ENCODE measurements at places on chromosomes 5 and 9. TPM values are rescaled to one million over a fixed set of nuclear protein-coding genes. Genes with fewer than 3 reads are reported as not detected.
A peak's percentile ranks its signal among the peaks of the same experiment; 100 is the strongest.

DNA sequence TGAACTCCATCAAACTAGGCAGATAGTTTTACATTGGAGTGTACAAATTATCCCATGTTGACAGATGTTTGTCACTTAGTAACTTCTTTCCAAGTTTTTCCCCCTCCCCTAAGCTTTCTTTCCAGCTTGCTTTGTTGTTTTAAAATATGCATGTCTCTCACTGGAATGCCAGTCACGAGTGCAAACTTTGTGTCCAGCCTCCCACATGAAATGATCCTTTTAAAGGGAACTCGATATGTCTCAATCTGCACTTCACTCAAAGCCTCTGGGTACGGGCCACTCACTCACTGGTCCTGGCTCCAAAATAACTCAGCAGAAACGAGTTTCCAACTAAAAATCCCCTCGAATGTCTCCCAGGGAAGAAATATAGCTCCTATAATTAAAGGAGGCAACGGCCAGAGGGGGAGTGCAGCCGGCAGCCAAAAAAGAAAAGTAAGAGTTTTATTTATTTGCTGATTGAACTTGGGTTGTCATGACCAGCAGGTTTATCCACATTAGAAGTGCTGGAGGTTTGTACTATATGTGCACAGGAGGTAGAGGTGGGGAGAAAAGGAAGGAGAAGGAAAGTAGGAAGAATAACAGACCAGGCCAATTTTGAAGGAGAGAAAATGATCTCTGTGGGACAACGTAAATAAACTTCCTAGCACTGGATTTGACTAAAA, 17.5 kb downstream of the NR2F1 start:
- peaks cover 35% of the 10 kb centered on the region for H3K4me1 ChIP-seq
- H3K36me3 ChIP-seq, result peaks cover 2% of the 10 kb centered on the region
- no peak overlapping the region for H3K27ac ChIP-seq
- no peak overlapping the region for H3K4me3 ChIP-seq

Gene CYSRT1
- total RNA-seq, result 0.44 TPM

Gene AQP7
- total RNA-seq, result 0.80 TPM

DNA sequence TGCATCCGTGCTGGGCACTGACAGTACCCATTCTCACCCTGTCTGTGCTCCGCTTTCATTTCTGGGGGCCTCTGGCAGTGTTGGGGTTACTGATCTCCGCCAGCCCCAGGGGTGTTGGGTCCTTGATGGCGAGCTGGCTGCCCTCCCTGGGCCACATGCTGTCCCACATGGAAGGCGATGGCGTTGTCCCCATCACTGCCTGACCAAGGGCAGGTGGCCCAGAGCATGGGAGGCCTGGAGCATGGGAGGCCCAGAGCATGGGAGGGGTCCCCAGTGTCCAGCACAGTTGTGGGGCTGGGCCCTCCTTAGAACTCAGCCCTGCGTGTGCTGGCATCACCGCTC, 50.9 kb downstream of the RXRA start:
- DNase-seq, result no peak
- no peak overlapping the region for H3K27ac ChIP-seq
- H3K27me3 ChIP-seq, result no peaks in the 10 kb centered on the region

DNA sequence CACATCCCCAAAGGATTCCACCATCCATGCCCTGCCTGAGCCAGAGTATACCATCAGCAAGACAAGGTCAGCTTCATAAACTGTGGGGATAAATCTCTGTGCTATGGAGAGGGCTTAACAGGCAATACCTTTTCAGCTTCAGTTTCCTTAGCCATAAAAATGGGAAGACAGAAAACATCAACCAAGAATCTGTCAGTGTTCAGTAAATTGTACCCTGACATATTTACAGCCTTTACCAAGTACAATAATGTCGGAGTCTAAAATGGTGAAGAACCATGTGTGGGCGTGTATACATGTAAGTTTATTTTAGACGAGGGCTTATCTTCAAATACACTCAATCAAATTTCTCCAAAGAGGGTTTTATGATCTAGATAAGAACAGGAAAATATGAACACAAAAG, 94.7 kb downstream of the ELAVL2 start:
- H3K36me3 ChIP-seq, result no peaks in the 10 kb centered on the region
- no peak for DNase-seq

Gene KCNMB1
- total RNA-seq, result 23.2 TPM

Gene LRRC19
- not detected for total RNA-seq

Gene GADD45G
- 1.5 TPM for total RNA-seq

GRCh38 chr5:17178373-17178675, 39.1 kb upstream of the BASP1 start:
- peaks cover 5% of the 10 kb centered on the region for H3K4me1 ChIP-seq
- DNase-seq, result no peak
- no peak overlapping the region for H3K27ac ChIP-seq
- no peaks in the 10 kb centered on the region for H3K27me3 ChIP-seq
- H3K36me3 ChIP-seq, result no peaks in the 10 kb centered on the region
- no peak overlapping the region for H3K4me3 ChIP-seq

- H3K27ac ChIP-seq, result no peak overlapping the region
- no peak for DNase-seq
- H3K4me1 ChIP-seq, result no peaks in the 10 kb centered on the region
- no peaks in the 10 kb centered on the region for H3K27me3 ChIP-seq
These were observed 513.6 kb upstream of the SEMA6A start for GRCh38 chr5:117088176-117088575.

GRCh38 chr5:143977891-143978461, 166.0 kb downstream of the HMHB1 start:
- no peaks in the 10 kb centered on the region for H3K4me1 ChIP-seq
- no peak overlapping the region for H3K27ac ChIP-seq
- H3K4me3 ChIP-seq, result no peak overlapping the region
- no peak for DNase-seq
- no peaks in the 10 kb centered on the region for H3K27me3 ChIP-seq

DNA sequence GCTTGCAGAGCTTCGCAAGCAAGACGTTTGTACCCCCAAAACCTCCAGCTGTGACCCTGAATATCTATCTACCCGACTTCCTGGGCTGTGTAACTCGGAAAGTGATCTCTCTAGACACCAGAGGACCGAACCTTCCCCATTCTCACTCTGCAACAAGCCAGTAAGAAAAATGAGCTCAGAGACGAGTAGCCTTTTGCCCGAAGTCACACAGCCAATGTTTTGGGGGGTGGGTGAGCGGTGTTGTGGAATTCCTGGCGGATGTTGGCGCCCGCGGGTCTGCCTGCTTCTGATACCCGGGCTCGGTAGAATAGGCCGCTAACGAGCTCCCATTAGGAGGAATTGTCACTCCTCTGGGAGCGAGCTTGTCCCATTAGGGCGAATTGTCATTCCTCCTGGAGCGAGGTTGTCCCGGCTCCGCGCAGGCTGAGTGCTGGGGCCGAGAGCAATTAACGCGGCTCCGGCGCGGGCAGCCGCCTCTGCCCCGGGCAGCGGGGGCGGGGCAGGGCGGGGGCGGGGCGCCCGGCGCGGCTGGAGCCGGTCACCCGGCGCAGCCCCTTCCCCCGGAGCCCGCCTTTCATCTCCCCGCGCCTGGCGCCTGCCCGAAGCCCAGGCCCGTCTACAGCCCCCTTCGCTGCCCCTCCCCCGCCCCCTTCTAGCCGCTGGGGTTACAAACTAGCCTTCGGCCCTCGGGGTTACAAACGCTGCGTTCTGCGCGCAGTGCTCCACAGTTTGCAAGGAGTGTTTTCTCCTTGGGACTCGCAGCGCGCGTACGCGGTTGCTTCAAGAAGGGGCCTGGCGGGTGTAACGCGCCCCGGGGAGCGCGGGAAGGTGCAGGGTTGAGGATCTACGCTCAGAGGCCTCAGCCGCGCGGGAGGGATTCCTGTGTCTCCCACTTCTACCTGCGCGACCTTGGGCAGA, 3.5 kb upstream of the MSX2 start:
- H3K4me1 ChIP-seq, result peaks cover 23% of the 10 kb centered on the region
- H3K36me3 ChIP-seq, result no peaks in the 10 kb centered on the region
- no peak for DNase-seq
- H3K27me3 ChIP-seq, result peaks cover 59% of the 10 kb centered on the region
- peak overlapping the region; percentile 49 for H3K4me3 ChIP-seq

Gene AOPEP
- total RNA-seq, result 92.3 TPM

DNA sequence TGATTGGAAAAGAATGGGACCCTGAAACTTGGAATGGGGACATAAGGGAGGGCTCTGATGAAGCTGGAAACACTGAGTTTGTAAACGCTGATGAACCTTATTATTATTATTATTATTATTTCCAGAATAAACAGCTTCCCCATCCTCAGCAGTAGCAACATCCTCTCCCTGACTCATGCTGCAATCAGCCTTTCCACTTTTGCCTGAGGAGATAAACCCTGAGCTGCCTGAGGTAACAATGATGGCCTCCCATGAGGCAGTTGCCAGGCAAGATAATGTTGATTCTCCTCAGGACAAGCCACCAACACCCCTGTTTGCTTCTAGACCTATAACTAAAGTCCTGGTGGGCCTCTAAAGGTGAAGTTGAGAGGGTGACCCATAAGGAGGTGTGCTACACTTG, 139.2 kb upstream of the ATP10B start:
- DNase-seq, result no peak
- H3K36me3 ChIP-seq, result no peaks in the 10 kb centered on the region

- H3K27ac ChIP-seq, result no peak overlapping the region
- H3K4me1 ChIP-seq, result no peaks in the 10 kb centered on the region
- H3K4me3 ChIP-seq, result no peak overlapping the region
- H3K36me3 ChIP-seq, result no peaks in the 10 kb centered on the region
These were observed 79.0 kb upstream of the TMEM252 start for GRCh38 chr9:68619636-68620035.

GRCh38 chr5:157331807-157332206, 65.9 kb downstream of the CYFIP2 start:
- no peak for DNase-seq
- no peak overlapping the region for H3K27ac ChIP-seq
- H3K4me1 ChIP-seq, result peaks cover 29% of the 10 kb centered on the region
- H3K27me3 ChIP-seq, result no peaks in the 10 kb centered on the region
- H3K4me3 ChIP-seq, result no peak overlapping the region

DNA sequence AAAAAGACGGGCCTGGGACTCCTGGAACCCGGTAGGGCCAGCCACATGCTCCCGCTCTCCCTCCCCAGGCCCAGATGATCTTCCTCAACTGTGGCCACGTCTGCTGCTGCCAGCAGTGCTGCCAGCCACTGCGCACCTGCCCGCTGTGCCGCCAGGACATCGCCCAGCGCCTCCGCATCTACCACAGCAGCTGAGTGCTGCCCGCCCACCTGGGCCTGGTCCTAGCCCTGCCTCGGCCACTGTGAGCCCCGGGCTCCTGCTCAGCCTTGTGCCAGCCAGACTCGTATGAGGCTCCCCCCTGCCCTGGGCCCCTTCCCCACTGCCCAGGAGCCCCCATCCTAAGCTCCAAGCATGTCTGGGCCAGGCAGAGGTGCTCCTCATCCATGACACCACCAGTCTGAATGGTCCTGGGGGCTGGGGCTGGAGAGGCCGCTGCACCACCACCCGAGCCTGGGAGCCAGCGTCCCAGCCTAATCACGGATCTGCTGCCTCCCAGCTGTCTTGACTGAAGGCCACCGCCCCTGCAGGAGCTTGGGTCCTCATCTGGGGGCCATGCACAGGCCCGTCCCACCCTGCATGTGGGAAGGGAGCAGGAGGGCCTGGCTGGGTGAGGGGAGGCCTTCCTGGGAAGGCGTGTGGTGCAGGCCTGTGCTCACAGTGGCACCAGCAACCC, 51.5 kb downstream of the LRSAM1 start:
- no peak overlapping the region for H3K27ac ChIP-seq
- no peak for DNase-seq
- peaks cover 5% of the 10 kb centered on the region for H3K4me1 ChIP-seq
- peaks cover 6% of the 10 kb centered on the region for H3K36me3 ChIP-seq

DNA sequence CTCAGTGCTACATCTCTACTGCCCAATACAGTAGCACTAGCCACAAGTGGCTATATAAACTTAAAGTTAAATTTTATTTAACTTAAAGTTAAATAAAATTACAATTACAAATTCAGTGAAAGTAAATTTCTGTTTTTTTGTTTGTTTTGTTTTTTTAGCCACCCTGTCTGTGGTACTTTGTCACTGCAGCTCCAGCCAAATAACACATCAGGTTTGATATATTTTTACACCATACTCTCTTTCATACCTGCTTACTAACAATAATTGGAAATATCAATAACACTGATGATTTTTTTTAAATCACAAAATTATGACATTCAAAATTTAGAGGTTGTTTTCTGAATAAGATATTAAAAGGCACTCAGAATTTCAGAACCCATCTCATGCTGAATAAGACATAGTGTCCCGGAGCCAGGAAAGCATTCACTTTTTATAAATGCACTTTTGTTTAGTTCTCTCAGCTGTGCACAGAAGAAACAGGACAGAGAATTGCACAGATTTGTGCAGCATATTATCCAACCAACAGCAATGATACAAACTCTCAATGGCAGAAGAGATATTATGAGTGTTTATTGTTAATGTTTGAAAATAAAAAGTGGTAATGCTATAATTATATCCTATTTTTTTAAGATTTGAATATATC, 92.6 kb downstream of the EDIL3 start:
- peak overlapping the region; percentile 23 for H3K27ac ChIP-seq
- H3K27me3 ChIP-seq, result no peaks in the 10 kb centered on the region
- H3K4me3 ChIP-seq, result no peak overlapping the region
- no peaks in the 10 kb centered on the region for H3K36me3 ChIP-seq

DNA sequence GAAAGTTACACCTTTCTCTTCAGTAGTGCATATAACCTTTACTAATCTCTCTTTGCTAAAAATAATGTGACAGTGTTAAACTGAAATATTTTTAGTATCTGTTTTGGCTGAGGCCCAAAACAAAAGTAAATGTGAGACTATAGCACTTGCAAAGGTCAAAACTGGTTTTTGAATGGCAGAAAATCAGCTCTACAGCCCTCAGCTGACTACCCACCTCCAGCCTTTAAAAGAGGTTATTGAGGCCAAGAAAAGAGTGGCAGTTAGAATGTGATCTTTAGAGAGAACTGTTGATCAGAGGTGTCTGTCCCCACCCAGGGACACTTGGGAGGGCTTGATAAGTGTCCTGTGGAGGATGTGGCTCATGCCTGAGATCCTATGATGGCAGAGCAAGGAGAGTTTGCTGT, 30.9 kb downstream of the PRKACG start:
- H3K4me1 ChIP-seq, result no peaks in the 10 kb centered on the region
- no peaks in the 10 kb centered on the region for H3K36me3 ChIP-seq
- H3K27me3 ChIP-seq, result peaks cover 24% of the 10 kb centered on the region

DNA sequence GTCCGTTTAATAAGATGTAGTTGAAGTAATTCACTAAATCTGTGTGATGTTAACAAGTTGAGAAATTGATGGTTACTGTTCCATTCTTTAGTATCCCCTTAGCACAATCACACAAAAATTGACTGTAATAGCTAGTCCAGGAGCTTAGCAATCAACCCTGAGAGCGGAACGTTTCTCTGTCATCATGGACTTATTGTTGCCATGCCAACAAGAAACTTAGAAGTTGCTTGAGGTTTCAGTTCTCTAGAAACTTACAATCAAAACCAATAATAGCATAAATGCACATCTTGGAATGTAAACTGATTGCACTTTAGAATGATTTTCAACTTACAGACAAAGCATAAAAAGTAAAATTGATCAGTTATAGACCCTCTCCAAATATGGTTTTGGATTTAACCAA, 125.4 kb upstream of the ANKH start:
- H3K4me1 ChIP-seq, result no peaks in the 10 kb centered on the region
- H3K36me3 ChIP-seq, result peaks cover 5% of the 10 kb centered on the region
- no peak overlapping the region for H3K27ac ChIP-seq
